Activated naive CD8-positive, alpha-beta T cell treated with anti-CD3 and anti-CD28 coated beads, Interleukin-2, amount 50 U/mL, for 24 hours (primary cell): ENCODE measurements at places on chromosomes 11 and 22.

GRCh38 chr22:33404723-33405122 lies 346.5 kb upstream of the SYN3 start:
- no peak overlapping the region for H3K4me3 ChIP-seq
- H3K27ac ChIP-seq, result no peak overlapping the region

- H3K36me3 ChIP-seq, result no peaks in the 10 kb centered on the region
- H3K27me3 ChIP-seq, result peaks cover 3% of the 10 kb centered on the region
- H3K27ac ChIP-seq, result no peak overlapping the region
- no peak overlapping the region for H3K4me3 ChIP-seq
Observed at GRCh38 chr22:18057568-18058209, 20.1 kb upstream of the PEX26 start.

DNA sequence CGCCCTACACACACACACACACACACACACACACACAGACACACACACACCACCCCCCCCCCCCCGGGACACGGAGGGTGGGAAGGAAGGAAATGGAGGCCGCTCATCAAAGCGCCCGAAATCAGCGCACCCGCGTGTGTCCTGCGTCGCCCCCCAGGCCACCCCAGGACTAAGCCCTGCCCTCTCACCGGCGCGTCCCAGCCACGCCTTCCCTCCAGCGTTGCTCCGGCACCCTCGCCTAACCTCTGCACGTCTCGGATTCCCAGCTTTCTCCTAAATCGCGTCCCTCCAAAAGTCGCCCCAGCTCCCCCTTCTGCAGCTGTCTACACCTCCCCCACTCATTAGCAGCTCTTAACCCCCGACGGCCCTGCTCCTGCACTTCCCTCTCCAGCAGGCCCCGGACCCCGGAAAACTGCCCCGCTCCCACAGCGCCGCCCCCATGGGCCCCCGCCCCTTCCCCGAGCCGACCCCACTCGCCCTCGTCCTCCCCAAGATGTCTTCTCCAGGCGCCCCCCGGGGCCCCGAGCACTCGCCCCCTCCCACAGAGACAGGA lies 557 bp downstream of the PACSIN2 start:
- no peaks in the 10 kb centered on the region for H3K36me3 ChIP-seq
- H3K4me1 ChIP-seq, result peaks cover 26% of the 10 kb centered on the region
- H3K4me3 ChIP-seq, result peak overlapping the region; percentile 89
- peak overlapping the region; percentile 76 for H3K27ac ChIP-seq
- peak; percentile 48 for DNase-seq
- no peaks in the 10 kb centered on the region for H3K27me3 ChIP-seq

- DNase-seq, result no peak
- peaks cover 62% of the 10 kb centered on the region for H3K4me1 ChIP-seq
- H3K4me3 ChIP-seq, result no peak overlapping the region
- peak overlapping the region; percentile 52 for H3K27ac ChIP-seq
Observed at GRCh38 chr11:83007909-83008580, 63.7 kb downstream of the RAB30 start.

GRCh38 chr11:71451596-71452198 lies 1.3 kb upstream of the NADSYN1 start:
- peak overlapping the region; percentile 84 for H3K27ac ChIP-seq
- peaks cover 30% of the 10 kb centered on the region for H3K36me3 ChIP-seq
- peak; percentile 16 for DNase-seq
- H3K27me3 ChIP-seq, result no peaks in the 10 kb centered on the region

- no peaks in the 10 kb centered on the region for H3K27me3 ChIP-seq
- no peak overlapping the region for H3K27ac ChIP-seq
- H3K36me3 ChIP-seq, result no peaks in the 10 kb centered on the region
- no peaks in the 10 kb centered on the region for H3K4me1 ChIP-seq
- no peak for DNase-seq
- no peak overlapping the region for H3K4me3 ChIP-seq
Observed at GRCh38 chr11:127238321-127238720, 237.8 kb upstream of the KIRREL3 start.

- peak overlapping the region; percentile 55 for H3K4me3 ChIP-seq
- H3K36me3 ChIP-seq, result no peaks in the 10 kb centered on the region
- H3K27me3 ChIP-seq, result no peaks in the 10 kb centered on the region
- H3K4me1 ChIP-seq, result peaks cover 68% of the 10 kb centered on the region
Observed at GRCh38 chr22:19109198-19110063, 12.8 kb downstream of the DGCR2 start.

DNA sequence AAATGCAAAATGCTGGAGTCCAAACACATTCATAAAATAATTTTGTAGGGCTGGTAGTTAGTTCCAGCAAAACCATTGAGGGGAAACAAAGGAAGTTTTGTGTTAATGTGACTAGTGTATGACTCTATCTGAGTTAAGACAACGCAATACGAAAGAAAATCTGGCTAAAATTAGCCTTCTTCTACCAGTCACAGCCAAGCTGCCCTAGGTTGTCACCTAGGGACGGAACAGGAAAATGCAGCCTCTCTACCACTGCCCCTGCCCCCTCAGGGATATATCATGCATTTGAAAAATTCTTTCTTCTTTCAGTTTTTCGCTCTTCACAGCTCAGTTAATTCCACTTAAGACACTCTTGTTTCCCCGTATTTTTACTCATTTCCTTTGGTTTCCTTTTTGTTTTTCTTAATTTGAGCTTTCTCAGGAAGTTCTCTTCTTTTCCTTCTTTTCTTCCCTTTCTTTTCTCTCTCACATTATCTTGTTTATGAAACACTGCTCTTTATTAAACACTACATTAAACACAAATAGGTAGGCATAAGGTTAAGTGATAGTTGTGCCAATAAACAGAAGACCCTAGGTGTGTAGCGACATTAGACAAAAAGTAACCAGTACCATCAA lies 30.6 kb downstream of the KIRREL3 start:
- no peak overlapping the region for H3K4me3 ChIP-seq
- DNase-seq, result no peak
- no peaks in the 10 kb centered on the region for H3K4me1 ChIP-seq
- H3K36me3 ChIP-seq, result no peaks in the 10 kb centered on the region
- no peak overlapping the region for H3K27ac ChIP-seq
- peaks cover 36% of the 10 kb centered on the region for H3K27me3 ChIP-seq

GRCh38 chr11:67691149-67691548 lies 16.7 kb upstream of the ALDH3B2 start:
- H3K4me3 ChIP-seq, result no peak overlapping the region
- H3K36me3 ChIP-seq, result no peaks in the 10 kb centered on the region
- H3K27me3 ChIP-seq, result peaks cover 13% of the 10 kb centered on the region
- H3K4me1 ChIP-seq, result peaks cover 6% of the 10 kb centered on the region
